Mesendoderm (in vitro differentiated cells): ENCODE measurements at places on chromosomes 2 and 18.

- no peak for DNase-seq
These were observed 69.9 kb downstream of the CYP26B1 start for GRCh38 chr2:72077702-72078169.

GRCh38 chr18:44732238-44732563 is 51.5 kb downstream of the SETBP1 start:
- DNase-seq: no peak

GRCh38 chr2:226304308-226304707 is 495.3 kb downstream of the IRS1 start:
- DNase-seq: no peak

DNA sequence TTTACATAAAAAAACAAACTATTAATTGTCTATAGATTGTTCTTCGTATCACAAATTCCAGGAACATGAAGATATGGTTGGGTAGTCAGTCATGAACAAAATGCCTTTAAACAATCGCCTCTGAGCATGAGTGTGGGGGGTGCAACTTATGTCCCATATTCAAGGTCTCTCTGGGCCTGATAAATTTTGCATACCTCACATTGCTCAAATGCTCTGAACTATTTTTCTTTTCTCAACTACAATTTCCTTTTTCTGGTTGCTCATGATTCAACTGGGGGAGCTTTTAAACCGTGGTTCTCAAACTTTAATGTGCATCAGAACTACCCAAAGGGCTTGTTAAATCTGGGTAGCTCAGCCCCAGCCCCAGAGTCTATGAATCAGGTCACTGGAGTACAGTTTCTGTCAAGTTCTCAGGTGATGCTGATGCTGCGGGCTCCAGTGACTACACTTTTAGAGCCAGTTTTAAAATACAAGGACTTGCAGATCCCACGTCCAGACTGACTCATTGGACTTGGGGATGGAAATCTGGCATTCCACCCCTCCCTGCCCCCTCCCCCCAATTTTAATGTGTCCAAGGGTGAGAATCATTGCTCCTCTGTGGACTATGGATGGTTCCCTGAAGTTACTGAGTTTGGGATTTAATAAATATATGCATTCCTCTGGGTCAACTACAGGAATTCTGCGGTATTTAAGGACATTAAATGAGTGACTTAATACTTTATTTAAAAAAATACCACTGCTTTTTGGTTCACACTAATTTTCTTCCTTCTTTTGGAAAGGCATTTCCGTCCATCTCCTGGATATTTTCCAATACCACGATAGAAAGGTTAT is 1.5 kb upstream of the GPD2 start:
- peak; percentile 27 for DNase-seq

GRCh38 chr2:207459990-207460757 is 69.6 kb upstream of the CREB1 start:
- DNase-seq: peak; percentile 82

DNA sequence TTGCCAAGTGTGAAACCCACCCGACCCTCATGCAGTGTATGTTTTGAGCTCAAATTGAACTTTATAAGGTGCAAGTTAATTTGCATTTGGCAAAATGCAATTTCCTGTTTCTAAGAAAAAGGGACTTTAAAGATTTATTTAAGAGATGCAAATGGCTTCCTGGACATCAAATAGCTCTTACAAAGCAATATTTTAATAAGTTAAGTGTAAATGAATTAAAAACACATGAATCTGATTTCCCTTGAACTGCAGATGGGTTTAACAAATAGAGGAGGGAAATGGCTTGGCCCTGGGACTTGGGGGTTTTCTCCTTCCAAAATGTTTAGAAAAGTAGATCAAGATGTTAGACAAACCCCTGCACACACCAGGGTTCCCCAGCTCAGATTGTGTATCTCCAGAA is 116.0 kb downstream of the EN1 start:
- DNase-seq: no peak

GRCh38 chr18:48934723-48935432 is 15.9 kb downstream of the SMAD7 start:
- DNase-seq: no peak

- DNase-seq: no peak
These were observed 172.3 kb downstream of the RNF152 start for GRCh38 chr18:61720496-61720895.

GRCh38 chr2:223549215-223549614 is 52.9 kb downstream of the SCG2 start:
- peak; percentile 24 for DNase-seq

- no peak for DNase-seq
These were observed 586.8 kb upstream of the CNTNAP5 start for GRCh38 chr2:123438251-123438650.

DNA sequence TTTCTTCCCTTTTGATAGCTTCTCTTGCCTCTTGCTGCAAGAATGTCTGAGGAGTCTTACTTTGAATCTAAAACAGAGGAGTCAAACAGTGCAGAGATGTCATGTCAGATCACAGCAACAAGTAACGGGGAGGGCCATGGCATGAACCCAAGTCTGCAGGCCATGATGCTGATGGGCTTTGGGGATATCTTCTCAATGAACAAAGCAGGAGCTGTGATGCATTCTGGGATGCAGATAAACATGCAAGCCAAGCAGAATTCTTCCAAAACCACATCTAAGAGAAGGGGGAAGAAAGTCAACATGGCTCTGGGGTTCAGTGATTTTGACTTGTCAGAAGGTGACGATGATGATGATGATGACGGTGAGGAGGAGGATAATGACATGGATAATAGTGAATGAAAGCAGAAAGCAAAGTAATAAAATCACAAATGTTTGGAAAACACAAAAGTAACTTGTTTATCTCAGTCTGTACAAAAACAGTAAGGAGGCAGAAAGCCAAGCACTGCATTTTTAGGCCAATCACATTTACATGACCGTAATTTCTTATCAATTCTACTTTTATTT is 133.5 kb upstream of the CDCA7 start:
- DNase-seq: no peak

DNA sequence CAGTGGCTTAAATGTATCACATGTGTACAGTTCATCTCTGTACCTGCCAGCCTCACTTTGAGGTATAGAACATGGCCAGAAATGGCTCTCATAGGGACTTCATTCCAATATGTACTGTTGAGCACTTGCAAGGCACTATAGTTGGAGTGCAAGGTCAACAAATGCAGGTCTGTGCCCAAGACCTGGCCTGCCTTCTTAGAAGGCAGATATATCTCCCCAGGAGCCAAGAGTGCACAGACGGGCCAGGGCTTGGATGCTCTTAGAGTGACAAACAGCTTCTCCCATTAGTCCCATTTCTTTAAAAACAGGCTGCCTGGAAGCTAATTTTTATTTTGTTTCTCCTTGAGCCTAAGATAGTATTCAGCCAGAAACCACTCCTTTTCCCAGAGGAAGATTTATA is 7.3 kb downstream of the TEX261 start:
- no peak for DNase-seq

DNA sequence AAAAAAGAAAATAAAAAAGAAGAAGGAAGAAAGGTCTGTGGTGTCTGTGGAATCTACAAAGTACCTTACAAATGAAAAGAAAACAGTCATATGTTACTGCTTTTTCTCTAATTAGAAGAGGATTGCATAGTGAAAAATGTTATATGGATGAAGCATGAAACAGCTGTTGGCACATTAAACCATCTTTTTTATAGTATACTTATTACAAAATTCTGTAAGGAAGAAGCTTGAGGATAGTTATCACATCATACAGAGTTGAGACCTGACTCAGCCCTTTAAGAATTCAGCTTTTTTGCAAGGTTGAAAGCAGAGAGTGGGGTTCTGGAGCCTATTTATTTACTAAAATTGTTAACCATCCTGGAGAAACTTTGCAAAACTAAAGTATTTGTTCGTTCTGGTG is 222.7 kb downstream of the PHLPP1 start:
- DNase-seq: no peak
